ENCODE measurements at places on chromosomes 16 and 17. TPM values are rescaled to one million over a fixed set of nuclear protein-coding genes. Genes with fewer than 3 reads are reported as not detected.

Gene HOXB13
- not detected for total RNA-seq

Gene NDE1
- 41.3 TPM for total RNA-seq

DNA sequence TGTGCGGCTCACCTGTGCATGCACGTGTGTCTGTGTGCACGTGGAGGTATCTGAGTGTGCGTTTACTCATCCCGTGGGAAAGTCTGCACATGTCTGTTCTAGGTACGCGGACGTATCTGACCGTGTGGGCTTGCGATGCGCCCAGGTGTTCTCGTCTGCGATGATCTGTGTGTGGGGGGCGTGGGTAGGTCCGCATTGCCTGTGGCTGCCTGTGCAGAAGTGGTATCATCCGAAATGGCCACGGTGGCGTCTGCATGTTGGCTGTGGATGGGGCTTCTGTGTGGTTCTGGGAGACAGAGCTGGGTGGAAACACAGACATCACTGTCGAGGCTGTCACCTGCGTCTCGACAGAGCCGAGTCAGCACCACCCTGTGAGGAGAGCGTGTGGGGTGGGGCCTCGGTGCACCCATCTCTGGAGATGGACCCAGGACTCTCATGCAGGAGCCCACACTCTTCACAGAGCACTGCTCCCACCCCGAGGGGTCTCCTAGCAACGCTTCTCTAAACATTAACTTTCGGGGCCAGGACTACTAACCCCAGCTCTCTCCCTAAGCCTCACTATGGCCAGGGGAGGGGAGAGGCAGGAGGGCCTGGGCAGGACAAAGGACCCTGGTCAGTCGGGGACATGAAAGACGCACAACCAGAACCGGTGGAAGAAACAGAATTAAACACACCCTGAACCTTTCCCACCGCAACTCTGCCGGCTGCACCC, 8.4 kb downstream of the DPEP1 start:
- DNase-seq: no peak

Gene MYL11
- 1.2 TPM for total RNA-seq

Gene IL32
- 2.7 TPM for total RNA-seq

Gene KCNJ18
- not detected for total RNA-seq

Gene DUSP14
- total RNA-seq: 20.7 TPM

Gene RIPOR1
- total RNA-seq: 8.0 TPM

DNA sequence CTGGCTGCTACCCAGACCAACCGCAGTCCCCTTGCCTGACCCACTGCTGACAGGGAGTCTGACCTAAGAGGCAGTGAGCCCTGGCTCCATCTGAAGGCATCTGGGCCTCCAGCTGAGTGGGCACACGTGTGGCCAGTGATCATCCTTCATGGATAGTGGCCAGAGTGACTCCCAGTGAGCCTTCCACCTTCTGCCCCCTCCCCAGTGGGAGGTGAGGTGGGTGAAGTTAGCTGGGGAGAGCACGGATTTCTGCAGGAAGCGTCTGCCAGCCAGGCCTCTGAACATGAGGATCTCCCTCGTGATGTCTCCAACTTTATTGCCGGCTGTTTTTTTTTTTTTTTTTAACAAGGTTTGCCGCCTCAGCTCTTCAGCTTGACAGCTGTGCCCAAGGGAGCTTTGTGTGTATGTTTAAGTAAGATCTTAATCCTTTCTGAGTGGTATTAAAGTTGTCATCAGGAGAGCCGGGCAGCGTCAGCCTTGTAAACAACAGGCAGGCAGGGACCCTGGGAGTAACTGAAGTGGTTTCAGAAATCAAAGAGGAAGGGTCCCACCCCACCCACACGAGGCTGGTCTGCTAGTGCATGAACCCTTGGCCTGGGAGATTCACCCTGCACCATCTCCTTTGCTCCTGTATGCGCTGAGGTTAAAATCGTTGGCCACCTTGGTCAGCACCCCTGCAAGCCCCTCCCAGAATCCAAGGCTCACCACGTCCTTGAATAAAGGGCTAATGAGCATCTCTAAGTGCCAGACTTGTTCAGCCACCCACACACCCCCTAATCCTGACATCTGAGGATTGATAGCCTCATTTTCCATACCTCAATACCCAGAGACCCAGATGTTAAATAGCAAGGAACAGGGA, 33.3 kb downstream of the RHBDL3 start:
- DNase-seq: no peak

Gene GDPD3
- total RNA-seq: 1.5 TPM

- DNase-seq: no peak
These were observed 14.7 kb upstream of the KLHL36 start for GRCh38 chr16:84633622-84634021.

Gene ZP2
- not detected for total RNA-seq

Gene CCL7
- total RNA-seq: not detected

- no peak for DNase-seq
These were observed 21.2 kb downstream of the SAP30BP start for GRCh38 chr17:75688209-75688825.

Gene SDR42E1
- total RNA-seq: not detected

GRCh38 chr16:1485847-1486496, 2.8 kb downstream of the PTX4 start:
- peak; percentile 19 for DNase-seq

GRCh38 chr16:66959704-66960161, 1.3 kb upstream of the CES3 start:
- DNase-seq: no peak

GRCh38 chr17:7956228-7956965, 24.4 kb downstream of the CNTROB start:
- DNase-seq: no peak

DNA sequence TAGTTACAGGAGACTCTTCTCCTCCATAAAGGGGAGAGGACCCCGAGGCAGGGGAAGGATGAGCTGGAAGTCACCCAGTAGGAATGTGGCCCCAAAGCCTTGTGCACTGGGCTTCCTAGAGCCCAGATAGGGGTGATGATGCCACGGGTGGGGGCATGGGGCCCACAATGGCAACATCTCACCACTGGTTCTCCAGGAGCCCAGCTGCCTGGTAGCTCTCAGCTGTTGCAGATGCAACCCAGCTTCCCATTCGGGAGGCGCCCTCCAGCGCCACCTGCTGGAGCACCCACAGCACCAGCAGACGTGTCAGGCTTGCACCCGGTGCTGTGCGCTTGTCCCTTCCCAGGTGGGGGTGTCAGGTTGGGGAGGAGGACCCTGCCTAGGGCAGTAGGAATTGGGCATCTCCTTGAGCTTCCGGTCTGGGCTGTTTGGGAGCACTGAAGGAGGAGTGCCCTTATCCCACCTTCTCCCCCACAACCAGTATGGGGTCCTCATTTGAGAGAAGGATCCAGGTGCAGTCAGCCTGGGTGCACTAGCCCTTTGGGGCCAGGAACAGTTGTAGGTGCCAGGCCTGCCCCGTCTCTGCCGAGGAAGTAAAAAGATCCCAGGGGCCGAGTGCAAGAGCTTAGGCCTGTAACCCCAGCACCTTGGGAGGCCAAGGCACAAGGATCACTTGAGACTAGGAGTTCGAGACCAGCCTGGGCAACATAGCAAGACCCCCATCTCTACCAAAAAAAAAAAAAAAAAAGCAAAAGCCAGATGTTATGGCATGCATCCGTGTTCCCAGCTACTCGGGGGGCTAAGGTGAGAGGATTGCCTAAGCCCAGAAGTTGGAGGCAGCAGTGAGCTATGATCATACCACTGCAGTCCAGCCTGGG, 14.4 kb downstream of the CDIPT start:
- DNase-seq: peak; percentile 90
